ENCODE measurements at places on chromosomes 7 and 10. TPM values are rescaled to one million over a fixed set of nuclear protein-coding genes. Genes with fewer than 3 reads are reported as not detected.

GRCh38 chr10:12974078-12974477, 27.4 kb downstream of the CCDC3 start:
- H3K27me3 ChIP-seq, result no peaks in the 10 kb centered on the region
- no peak overlapping the region for H3K4me3 ChIP-seq
- DNase-seq, result no peak
- H3K36me3 ChIP-seq, result no peaks in the 10 kb centered on the region
- H3K27ac ChIP-seq, result no peak overlapping the region

Gene C7orf57
- total RNA-seq, result 1.6 TPM

Gene HOGA1
- 1.1 TPM for total RNA-seq

Gene MRC1
- total RNA-seq, result 529 TPM

DNA sequence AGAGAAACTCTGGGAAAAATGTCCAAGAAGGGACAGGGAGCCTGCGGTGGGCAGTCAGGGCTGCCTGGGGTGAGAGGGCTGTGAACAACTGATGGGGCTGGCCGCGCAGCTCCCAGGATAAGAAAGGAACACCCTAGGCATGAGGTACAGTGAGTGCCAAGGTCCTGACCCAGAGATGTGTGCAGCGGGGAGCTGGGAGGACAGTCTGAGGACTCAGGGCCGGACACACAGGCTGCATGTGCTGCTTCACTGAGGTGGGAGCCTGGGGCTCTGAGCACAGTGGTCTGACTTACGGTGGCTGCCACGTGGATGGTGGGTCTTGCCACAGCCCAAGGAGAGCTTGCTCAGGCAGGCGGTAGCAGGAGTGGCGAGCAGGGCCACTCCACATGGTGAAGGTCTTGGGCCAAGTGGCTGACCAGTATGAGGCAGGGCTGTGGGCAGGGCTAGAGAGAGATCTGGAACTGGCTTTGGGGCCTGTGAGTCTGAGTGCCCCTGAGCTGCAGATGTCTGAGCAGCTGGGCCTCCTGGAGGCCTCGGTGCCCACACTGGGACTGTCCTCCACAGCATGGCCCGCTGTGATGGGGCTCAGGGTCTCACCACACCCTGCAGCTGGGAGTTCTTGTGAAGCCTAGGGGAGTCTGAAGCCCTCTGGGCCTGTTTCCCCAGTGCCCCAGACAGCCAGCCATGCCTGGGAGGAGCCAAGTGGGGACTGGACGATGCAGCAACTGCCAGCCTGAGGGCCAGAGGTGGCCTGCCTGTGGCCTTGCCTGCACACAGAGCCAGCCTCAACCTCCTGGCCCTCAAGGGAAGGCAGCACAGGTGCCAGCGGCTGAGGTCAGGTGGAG, 60.3 kb downstream of the RASGEF1A start:
- no peak overlapping the region for H3K27ac ChIP-seq
- no peak overlapping the region for H3K4me3 ChIP-seq
- DNase-seq, result peak; percentile 34
- no peaks in the 10 kb centered on the region for H3K27me3 ChIP-seq
- H3K36me3 ChIP-seq, result no peaks in the 10 kb centered on the region
- peaks cover 8% of the 10 kb centered on the region for H3K4me1 ChIP-seq

DNA sequence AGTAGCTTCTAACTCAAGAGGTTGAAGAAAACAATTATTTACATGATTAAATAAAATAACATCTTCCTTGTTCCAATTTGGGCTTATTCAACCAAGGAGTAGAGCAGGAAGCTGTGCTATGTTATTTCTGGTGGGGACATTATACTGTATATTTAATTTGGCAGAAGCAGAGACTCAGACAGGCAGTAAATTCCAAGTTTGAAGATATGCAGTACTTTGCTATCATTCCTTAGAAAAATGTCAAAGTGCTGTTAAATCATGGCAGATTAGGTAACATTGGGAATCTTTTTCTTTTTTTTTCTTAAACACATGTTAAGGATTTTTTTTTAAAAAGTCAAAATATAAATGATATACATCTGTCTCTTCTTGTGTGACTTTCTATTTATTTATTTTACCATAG, 190.1 kb downstream of the SUGCT start:
- no peak overlapping the region for H3K27ac ChIP-seq
- no peak overlapping the region for H3K4me3 ChIP-seq
- H3K4me1 ChIP-seq, result no peaks in the 10 kb centered on the region
- no peak for DNase-seq
- no peaks in the 10 kb centered on the region for H3K36me3 ChIP-seq
- no peaks in the 10 kb centered on the region for H3K27me3 ChIP-seq

Gene MOGAT3
- not detected for total RNA-seq

Gene PPA1
- total RNA-seq, result 163 TPM

- H3K36me3 ChIP-seq, result no peaks in the 10 kb centered on the region
- H3K27me3 ChIP-seq, result no peaks in the 10 kb centered on the region
- no peak overlapping the region for H3K27ac ChIP-seq
- H3K4me1 ChIP-seq, result no peaks in the 10 kb centered on the region
- no peak for DNase-seq
These were observed 59.9 kb downstream of the ADARB2 start for GRCh38 chr10:1677307-1677939.

Gene FAM25G
- not detected for total RNA-seq

Gene ITGB8
- 8.0 TPM for total RNA-seq

DNA sequence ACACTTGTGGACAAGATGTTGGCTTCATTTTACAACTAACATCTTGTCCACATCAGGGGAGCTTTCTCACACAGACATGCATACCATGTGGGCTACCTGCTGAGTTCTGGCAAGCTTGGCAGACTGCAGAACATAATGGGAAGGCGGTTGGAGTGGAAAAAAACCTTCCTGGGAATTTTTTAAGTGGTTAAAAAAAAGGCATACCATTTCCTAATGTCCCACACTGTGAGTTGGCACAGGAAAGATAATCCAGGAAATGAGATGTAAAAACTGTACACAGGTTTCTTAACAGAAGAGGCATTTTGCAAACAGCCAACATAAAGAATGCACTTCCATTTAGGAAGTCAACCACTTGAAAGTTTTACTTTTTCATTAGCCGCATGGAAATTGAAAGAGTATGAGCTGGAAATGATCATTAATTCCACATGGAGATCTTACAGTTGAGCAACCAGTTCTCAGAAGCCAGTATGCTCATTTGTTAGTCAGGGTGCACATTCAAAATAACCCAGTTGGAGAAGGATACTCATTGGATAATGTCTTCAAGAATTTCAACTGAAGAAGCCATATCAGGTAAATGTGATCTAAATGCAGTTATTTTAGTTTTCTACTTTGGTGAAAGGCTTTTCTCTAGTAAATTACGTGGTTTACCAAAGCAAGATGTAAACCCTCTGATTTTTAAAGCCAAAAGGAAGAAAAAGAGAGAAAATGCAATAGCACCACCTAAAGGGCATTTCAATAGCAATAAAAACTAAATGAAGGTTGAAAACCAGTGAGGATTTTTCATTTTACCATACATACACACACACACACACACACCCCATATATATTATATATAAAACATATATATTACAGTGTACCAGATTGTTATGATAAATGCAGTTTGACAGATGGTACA, 194.0 kb downstream of the TAX1BP1 start:
- no peak overlapping the region for H3K4me3 ChIP-seq
- no peak for DNase-seq
- no peaks in the 10 kb centered on the region for H3K36me3 ChIP-seq
- no peaks in the 10 kb centered on the region for H3K4me1 ChIP-seq

DNA sequence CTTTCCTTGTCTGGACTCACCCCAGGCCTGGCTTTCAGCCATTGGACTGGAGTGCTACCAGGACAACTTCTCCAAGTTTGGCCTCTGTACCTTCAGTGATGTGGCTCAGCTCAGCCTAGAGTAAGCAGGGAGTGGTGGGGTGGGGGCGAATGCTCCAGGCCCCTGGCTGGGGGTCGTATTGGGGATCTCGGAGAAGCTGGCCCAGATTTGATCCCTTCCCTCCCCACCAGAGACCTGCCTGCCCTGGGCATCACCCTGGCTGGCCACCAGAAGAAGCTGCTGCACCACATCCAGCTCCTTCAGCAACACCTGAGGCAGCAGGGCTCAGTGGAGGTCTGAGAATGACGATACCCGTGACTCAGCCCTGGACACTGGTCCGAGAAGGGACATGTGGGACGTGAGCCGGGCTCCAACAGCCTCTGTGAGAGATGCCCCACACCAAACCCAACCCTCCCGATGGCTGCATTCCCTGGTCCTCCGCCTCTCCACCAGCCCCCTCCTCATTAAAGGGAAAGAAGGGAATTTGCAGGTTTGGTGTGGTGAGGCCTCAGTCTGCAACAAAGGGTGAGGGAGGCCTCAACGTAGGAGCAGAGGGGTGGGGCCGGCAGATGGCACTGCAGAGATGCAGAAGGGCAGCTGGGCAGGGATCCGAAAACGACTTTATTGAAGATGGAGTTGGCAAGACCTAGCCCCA, 14.8 kb downstream of the TRPV6 start:
- DNase-seq, result no peak
- no peaks in the 10 kb centered on the region for H3K4me1 ChIP-seq
- no peaks in the 10 kb centered on the region for H3K36me3 ChIP-seq
- no peak overlapping the region for H3K4me3 ChIP-seq
- H3K27me3 ChIP-seq, result no peaks in the 10 kb centered on the region

DNA sequence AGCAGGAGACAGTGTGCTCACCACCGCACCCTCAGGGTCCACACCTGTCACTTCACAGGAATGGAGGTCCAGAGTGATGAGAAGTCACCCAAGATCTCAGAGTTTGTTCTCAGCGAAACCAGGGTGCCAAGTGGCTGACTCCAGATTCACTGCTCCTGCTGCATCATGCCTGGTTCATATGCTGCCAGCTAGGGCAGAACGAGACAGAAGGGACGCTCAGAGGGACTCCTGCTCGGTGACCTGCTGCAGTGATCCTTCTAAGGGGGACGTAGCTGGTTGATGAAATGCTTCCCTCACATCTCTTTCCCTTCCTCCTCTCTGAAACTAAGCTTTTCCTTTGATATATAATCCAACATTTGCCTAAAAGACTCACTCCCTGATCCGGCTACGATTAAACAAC, 248.5 kb downstream of the SFMBT2 start:
- no peak overlapping the region for H3K4me3 ChIP-seq
- no peak for DNase-seq
- no peaks in the 10 kb centered on the region for H3K27me3 ChIP-seq
- no peaks in the 10 kb centered on the region for H3K4me1 ChIP-seq
- no peak overlapping the region for H3K27ac ChIP-seq
- peaks cover 29% of the 10 kb centered on the region for H3K36me3 ChIP-seq

DNA sequence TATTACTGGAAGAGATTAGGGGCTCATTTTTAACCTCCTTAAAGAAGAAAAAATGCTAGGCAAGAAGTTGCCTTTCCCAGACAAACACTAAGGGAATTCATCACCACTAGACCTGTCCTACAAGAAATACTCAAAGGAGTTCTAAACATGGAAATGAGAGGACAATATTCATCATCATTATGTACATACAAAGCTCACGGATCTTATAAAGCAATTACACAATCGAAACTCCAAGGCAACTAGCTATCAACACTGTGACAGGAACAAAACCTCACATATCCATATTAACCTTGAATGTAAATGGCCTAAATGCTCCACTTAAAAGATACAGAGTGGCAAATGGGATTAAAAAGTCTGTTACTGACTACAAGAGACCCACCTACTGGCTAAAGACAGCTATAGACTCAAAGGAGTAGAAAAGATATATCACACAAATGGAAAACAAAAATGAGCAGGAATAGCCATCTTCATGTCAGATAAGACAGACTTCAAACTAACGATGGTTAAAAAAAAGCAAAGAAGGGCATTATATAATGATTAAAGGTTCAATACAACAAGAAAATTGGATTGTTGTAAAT, 246.6 kb downstream of the ADRA2A start:
- H3K4me3 ChIP-seq, result no peak overlapping the region
- DNase-seq, result no peak
- H3K27ac ChIP-seq, result no peak overlapping the region
- H3K36me3 ChIP-seq, result no peaks in the 10 kb centered on the region

DNA sequence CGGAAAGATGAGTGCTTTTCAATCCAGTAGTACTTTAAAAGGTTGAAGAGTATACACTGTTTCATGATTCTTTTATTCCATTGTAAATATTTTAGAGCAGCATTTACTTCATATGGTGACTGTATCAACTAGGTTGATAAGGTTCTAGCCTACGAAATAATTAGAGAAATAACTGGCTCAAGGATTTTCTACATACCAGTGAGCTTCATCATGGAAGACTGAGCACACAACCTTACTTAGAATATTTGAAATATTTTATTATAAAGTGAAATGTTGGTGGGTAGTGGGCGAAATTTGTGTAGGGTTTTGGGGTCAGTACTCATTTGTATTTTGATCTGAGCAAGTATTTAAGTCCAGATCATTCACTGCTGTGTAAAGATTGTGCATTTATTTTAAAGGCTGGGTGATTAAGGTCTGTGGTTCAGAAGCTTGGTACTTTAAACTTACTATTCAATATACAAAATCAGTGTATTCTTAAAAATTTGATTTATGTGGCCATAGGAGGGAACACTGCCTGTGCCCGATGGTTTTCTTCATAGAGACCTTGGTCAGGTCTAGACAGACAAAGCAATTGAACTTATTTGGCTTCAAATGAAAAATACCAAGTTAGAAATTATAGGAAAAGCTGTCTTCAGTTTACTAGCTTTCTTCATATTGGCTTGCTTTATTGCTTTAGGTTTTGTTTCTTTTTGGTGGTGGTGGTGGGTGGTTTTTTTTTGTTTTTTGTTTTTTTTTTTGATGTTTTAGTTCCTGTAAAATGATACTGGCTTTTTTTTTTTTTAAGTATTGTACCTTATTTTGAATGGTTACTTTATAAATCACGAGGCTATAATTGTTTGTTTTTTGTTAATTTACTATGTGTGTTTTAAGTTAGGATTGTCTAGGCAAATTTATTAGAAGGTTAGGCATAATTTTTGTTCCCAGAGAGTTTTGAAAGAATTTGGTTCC, 3.0 kb downstream of the KMT2E start:
- H3K27me3 ChIP-seq, result no peaks in the 10 kb centered on the region
- H3K4me1 ChIP-seq, result peaks cover 56% of the 10 kb centered on the region
- no peaks in the 10 kb centered on the region for H3K36me3 ChIP-seq
- DNase-seq, result no peak

DNA sequence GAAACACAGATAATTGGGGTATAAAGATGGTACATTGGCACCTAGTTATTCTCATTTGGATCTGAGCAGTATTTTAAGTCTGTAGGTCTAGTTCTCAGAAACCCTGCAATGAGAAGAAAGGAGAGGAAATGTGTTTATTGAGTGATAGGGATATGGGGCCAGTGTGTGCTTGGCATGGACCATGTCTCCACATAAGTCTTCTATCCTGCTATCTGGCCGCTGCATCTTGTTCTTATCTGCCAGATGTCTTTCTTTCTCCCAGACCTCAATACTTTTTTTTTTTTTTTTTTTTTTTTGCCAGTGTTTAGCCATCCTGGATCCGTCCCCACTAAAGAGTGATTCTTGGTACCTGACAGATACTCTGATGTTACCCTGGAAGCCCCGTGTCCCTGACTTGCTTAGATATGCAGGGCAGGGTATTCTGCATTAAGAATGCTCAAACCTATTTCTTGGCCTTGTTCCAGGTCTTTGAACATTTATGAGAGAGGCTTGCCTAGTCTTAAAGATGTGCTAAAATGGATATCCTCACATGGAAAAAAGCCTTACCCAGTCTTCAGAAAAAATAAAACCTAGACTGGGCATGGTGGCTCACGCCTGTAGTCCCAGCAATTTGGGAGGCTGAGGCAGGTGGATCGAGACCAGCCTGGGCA, 10.0 kb downstream of the MTURN start:
- peaks cover 50% of the 10 kb centered on the region for H3K4me1 ChIP-seq
- H3K4me3 ChIP-seq, result no peak overlapping the region
- H3K27me3 ChIP-seq, result no peaks in the 10 kb centered on the region

Data from lower lobe of right lung (tissue), 2 donors.